Activated T-cell treated with anti-CD3 and anti-CD28 coated beads, Interleukin-2, amount 50 U/mL, for 48 hours (primary cell): ENCODE measurements at places on chromosomes 1 and 21.

DNA sequence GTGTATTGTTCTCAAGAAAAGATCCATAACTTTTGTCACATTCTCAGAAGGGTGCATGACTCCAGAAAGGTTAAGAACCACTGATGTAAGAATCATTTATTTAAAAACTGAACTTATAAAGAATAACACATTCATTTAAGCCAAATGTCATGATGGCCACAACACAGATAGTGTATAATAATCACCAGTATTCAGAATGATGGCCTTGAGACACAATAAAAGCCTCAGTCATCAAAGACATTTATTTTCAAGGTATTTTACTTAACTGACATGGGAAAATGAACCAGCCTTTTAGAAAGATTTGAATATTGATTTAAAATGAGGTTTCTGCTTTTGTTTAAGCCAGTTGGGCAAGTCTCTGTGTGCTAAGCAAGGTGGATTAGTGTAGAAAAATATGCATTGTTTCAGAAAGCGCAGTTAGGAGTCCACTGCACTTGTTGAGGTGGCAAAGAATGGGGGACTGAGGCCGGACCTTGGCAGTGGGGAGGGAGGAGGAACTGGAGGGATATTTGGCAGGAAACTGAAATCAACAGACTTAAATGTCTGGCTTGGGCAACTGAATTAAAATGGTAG is 371.9 kb upstream of the ESRRG start:
- no peak for DNase-seq

DNA sequence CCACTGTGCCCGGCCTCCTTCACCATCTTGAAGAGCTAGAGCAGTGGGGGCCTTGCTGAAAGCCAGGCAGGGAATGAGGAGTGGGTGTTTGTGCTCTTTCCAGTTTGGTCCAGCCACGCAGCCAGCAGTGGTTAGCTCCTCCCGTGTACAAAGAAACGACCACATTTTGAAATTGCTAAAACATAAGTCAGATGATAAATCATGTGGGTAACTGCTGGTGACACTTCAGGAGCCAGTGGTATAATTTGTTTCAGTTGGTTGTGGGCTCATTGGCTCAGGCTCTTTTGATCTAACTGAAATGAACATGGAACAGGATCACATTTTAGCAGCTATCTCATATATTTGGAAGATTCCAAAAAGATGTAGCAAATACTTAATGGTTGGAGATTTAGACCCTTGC is 87.6 kb downstream of the MTR start:
- no peak for DNase-seq

DNA sequence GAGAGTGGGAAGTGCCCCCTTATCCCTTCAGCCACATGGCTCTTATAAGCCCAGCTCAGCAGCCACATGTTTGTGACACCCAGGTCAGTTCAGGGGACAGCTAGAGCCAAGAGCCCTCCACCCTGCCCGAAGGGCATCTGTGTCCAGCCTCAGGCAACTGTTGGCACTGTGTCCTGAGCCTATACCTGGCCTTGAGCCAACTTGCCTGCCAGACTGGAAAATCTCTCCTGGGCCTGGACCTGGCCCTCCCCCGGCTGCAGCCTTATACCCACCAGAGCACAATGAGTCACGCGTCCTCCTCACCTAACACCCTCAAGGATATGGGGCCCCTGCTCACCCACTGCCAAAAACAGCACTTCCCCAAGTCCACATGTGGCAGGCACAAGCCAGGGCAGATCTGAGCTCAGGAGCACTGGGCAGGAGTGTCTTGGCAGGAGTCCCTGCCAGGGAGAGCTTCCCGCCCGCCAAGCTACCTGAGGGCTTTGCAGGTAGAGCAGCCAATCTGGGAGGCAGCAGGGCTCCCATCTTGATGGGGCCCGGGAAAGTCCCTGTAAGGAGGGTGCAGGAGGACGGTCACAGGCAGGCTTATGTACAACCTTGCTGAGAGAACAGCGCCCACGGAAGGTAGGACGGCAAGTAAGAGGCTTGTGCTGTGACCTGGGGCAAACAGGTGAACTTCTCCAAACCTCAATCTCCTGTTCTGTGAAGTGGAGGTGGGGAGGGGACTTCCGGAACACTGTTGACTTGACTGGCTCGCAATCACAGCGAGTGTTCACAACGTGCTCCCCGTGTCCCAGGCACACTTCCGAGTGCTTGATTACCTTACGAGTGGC is 19.8 kb upstream of the HSPG2 start:
- DNase-seq: peak; percentile 67

GRCh38 chr1:31685795-31686194 is 18.0 kb downstream of the COL16A1 start:
- DNase-seq: no peak
